Fibroblast of skin of right biceps (primary cell): ENCODE measurements at places on chromosomes 16 and 17.
A peak's percentile ranks its signal among the peaks of the same experiment; 100 is the strongest.

- DNase-seq: no peak
These were observed 54.0 kb downstream of the COTL1 start for GRCh38 chr16:84563786-84564420.

DNA sequence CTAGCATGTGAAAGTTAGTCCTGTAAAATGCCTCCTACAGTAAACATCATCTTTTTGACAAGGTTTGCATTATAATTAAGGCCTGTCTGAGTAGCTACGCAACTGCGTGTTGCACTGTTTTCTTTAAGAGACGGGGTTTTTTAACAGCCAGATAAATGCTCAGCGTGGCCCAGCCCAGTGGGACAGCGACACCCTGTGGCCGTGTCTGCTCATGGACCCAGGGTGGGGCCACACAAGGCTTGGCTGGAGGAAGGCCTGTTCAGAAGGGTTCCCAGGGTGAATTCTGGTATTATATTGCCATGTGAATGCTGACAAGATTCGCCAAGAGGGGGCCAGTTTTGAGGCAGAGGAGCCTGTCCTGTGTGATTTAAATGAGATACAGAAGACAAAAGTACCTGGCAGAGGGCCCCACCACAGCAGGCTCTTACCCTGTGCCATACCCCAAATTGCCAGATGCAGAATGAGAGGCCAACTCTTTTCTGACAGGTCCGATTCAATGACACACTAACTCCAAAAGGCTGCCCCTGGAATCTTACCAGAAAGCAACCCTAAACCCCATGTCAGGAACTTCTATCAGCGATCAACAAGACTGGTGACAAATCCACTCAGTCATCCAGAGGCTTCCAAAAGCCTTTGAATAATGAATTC, 65.9 kb upstream of the IRX6 start:
- DNase-seq: peak; percentile 65

DNA sequence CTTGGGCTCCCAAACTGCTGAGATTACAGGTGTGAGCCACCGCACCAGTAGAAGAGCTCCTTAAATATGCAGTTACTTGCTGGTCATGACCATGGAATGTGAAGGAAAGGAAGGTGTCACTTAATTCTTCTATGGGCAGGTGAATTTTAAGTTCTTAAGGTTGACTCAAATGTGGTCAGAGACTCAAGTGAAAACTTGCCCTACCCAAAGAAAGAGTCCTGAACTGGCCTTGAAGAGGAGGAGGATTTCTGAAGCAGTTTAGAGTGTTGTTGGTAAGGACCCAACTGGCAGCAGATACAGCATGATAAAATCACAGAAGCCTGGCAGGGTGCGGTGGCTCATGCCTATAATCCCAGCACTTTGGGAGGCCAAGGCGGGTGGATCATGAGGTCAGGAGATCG, 29.4 kb downstream of the CHD9 start:
- no peak for DNase-seq

GRCh38 chr17:55524440-55525220, 13.4 kb upstream of the SMIM36 start:
- no peak for DNase-seq

GRCh38 chr17:45265821-45266220, 3.9 kb upstream of the SPATA32 start:
- DNase-seq: peak; percentile 86
